ENCODE measurements at places on chromosomes 1 and 21. TPM values are rescaled to one million over a fixed set of nuclear protein-coding genes. Genes with fewer than 3 reads are reported as not detected.
A peak's percentile ranks its signal among the peaks of the same experiment; 100 is the strongest.

DNA sequence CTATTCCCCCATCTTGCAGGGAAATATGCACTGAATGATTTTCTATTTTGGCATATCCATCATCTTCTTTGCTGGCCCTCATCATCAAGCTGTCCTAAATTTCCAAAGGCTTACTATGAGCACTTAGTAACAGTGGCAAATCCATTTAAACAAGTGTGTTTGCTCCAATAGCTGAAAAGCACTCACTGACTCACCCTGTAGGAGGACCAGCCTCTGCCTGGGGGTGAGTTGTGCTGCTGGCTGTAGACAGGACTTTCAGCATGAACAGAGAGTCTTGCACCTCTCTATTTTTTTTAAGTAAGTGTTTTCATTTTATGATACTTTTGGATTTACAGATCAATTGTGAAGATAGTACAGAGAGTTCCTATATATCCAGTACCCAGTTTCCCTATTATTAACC lies 97.3 kb downstream of the SLC35F3 start:
- no peak for DNase-seq

GRCh38 chr1:20634594-20635084 lies 1.4 kb downstream of the PINK1 start:
- DNase-seq: peak; percentile 63

The PTGER3 gene
- not detected for total RNA-seq

- DNase-seq: peak; percentile 57
Measured at GRCh38 chr1:218498056-218498938, 153.2 kb downstream of the TGFB2 start.

The PDC gene
- not detected for total RNA-seq

The CYP4B1 gene
- total RNA-seq: not detected

The C8A gene
- total RNA-seq: not detected

GRCh38 chr1:155326020-155326526 lies 5.4 kb downstream of the RUSC1 start:
- DNase-seq: no peak

The TMEM35B gene
- total RNA-seq: 53.9 TPM

GRCh38 chr21:26849428-26850115 lies 4.4 kb upstream of the ADAMTS1 start:
- DNase-seq: no peak

DNA sequence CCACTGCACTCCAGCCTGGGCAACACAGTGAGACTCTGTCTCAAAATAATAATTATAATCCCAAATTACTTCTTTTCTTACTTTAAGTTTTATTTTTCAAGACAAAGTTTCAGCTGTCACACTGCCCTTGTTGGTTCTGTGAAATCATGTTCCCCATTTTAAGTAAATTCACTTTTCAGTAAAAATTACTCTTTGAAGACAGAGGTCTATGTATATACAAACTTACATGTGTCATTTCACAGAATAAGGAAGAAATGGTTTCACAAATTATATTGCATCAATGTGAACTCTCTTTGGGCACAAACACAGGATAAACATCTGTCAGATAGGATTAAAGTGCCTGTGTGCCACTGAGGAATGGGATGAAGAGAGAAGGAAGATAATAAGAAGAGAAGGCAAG lies 33.1 kb upstream of the ETS2 start:
- no peak for DNase-seq

DNA sequence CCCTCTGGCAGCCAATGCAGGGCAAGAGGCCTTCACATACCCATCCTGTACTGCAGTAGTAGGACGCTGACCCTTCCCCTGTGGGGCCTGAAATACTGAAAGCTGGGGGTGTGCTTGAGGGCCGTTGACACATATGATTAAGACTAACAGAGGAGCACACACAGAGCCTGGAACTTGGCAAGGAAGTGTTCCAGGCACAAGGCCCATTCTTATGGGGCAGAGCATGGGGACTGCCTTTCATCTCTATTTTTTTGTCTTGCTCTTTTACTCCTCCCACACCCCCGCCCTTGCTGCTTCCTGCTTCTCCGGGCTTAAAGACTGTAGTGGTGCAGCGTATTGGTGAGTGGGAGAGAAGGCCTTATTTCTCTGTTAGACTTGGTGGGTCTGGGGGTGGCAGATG lies 137.4 kb downstream of the BACH1 start:
- peak; percentile 62 for DNase-seq

The PSMA5 gene
- total RNA-seq: 304 TPM

The FAM72B gene
- 8.1 TPM for total RNA-seq

GRCh38 chr1:116489231-116489697 lies 81.6 kb downstream of the CD58 start:
- DNase-seq: no peak

GRCh38 chr1:20491866-20492265 lies 5.9 kb upstream of the CAMK2N1 start:
- no peak for DNase-seq

The CNKSR1 gene
- total RNA-seq: not detected

- DNase-seq: no peak
Measured at GRCh38 chr1:192547501-192547900, 28.1 kb upstream of the RGS1 start.

GRCh38 chr1:203180611-203181330 lies 5.1 kb upstream of the MYBPH start:
- no peak for DNase-seq

DNA sequence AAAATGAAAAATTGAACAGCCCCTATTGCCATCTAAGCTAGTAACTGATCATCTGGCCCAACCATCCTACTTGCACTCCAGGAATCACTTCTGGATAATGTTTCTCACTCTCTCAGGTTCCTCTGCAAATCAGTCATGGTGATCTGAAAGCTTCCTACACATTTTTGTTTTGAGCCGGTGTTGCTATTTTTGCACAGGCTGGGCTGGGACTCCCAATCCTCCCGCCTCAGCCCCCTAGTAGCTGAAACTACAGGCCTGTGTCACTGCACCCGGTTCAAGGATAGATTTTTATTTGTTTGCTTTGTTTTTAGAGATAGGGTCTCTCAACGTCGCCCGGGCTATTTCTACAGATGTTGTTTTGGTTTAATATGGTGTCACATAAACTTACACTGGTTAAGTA lies 40.5 kb upstream of the HMCN1 start:
- DNase-seq: no peak

The NCF2 gene
- total RNA-seq: 0.53 TPM

DNA sequence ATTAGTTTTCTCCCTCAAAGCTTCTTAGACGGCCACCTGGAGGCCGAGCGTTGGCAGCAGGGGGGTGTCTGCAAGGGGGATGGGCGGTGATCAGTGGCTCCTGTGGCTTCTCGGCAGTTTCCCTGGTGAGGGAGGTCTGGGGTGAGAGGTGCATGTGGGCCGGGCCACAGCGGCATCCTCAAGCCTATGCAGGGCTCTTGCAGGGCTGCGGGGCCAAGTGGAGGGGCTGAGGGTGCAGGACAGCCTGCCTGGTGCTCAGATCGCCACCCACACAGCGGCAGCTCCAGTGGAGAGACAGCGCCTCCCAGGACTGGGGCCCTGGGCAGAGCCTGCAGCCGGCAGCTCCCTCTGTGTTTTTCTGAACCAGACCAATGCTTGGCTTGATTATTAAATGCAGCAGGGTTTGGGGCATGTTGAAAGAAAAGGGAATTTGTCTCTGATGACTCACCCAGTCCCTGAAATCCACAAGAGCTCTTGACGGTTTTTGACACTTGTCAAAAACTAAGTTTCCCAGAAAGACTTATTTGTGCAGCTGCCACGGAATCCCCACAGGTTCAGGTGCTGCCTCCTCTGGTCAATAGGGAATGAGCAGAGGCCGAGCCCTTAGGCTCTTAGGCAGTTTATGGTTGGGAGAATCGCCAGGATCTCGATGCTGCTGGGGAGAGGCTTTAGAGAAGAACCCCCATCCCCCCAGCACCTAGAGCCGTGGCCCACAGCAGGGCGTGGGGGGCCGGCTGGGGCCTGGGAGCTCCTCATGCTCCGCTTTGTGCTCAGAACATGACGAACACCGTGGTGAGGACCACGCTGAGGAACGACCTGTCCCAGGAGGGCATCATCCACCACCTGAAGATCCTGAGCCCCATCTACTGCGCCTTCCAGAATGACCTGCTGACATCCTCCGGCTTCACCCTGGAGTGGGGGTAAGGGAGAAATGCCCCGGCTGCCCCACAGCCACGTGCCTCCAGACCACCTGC lies 54.7 kb downstream of the UMODL1 start:
- DNase-seq: peak; percentile 43

- no peak for DNase-seq
Measured at GRCh38 chr1:116130356-116130755, 19.2 kb downstream of the MAB21L3 start.

GRCh38 chr21:34639882-34640788 lies 25.2 kb upstream of the RCAN1 start:
- no peak for DNase-seq

The TFF2 gene
- total RNA-seq: not detected

The IGSF21 gene
- not detected for total RNA-seq

- DNase-seq: no peak
Measured at GRCh38 chr1:169465281-169465680, 20.5 kb downstream of the SLC19A2 start.

The RAB42 gene
- 14.1 TPM for total RNA-seq

The TMCO4 gene
- 25.8 TPM for total RNA-seq

DNA sequence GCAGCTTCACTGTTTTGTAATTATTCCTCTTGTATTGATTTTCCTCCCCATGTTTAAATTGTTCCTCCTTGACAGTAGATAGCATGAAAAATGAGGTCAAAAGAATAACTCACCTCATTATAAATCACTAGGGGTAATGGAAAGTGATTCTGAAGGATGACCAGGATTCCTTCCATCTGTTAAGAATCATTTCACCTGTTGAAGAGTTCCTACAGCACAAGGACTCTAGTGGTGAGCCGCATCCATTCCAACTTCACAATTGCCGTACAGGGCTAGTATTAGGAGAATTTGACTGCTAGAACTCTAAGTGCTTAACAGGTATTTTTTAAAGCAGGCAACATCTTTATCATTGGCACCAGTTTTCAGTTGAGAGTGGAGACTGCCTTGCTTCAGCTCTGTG lies 13.7 kb downstream of the PPP1R12B start:
- no peak for DNase-seq

The PPIAL4G gene
- not detected for total RNA-seq

DNA sequence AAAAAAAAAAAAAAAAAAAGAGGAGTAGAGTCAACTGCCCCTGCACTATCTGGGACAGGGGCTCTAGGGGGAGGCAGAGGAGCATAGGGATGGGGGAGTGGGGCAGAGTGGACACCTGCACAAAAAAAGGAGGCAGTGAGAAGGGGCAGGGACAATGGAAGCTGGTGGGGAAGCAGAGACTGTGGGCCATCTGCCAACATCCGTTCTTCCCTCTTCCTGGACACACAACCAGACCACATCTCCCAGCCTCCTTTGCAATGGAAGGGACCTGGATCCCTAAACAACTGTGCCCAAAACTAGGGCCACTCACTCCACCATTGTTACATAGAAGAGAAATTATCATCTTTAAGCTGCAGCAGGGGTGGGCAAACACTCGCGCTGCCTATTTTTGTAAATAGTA lies 38.4 kb downstream of the NEK2 start:
- DNase-seq: no peak

GRCh38 chr1:51236531-51237350 lies 668 bp downstream of the RNF11 start:
- DNase-seq: peak; percentile 36

The ANXA9 gene
- 0.46 TPM for total RNA-seq

DNA sequence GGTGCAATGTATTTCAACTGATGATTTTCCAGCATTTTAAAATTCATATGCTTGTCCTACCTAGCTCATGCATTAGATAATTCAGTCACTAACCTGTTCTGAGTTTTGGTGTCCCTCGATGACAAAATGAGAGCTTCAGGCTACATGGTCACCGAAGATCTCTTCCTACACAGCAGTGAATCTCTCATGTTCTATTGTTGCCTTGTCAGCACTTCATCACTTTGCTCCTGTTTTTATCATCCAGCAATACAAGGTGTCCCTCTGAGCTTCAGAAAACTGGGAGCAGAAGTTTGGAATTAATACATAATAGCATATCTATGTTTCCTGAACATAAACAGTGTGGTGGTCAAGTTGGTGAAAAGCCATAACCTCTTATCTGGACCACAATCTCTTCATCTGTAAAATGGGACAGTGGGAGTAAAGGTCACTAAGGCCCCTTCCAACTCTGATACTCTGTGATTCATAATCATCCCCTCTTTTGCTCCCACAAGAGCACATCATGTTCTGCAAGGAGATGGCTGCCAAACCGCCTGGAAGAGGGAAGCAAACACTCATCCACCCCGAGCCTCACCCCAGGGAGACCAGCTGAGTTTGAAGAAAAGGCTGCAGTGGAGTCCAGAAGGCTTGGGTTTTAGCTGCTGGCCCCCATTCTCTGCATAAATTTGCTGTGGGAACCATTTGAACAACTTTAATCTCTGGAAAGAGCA lies 137.9 kb upstream of the F3 start:
- DNase-seq: no peak

The RHOU gene
- 4.8 TPM for total RNA-seq

DNA sequence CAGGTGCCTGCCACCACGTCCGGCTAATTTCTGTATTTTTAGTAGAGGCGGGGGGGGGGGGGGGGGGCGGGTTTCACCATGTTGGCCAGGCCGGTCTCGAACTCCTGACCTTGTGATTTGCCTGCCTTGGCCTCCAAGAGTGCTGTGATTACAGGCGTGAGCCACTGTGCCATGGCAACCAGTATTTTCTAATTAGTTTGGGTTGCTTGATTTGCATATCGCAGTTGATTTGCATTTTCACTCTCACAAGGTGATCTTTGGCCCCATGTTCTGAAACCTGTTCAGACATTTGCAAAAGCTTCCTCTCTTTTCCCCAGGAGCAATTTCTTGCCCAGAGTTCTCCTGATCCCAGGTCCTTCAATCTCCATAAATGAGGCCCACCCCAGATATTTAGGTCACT lies 1.7 kb downstream of the TOR3A start:
- no peak for DNase-seq

DNA sequence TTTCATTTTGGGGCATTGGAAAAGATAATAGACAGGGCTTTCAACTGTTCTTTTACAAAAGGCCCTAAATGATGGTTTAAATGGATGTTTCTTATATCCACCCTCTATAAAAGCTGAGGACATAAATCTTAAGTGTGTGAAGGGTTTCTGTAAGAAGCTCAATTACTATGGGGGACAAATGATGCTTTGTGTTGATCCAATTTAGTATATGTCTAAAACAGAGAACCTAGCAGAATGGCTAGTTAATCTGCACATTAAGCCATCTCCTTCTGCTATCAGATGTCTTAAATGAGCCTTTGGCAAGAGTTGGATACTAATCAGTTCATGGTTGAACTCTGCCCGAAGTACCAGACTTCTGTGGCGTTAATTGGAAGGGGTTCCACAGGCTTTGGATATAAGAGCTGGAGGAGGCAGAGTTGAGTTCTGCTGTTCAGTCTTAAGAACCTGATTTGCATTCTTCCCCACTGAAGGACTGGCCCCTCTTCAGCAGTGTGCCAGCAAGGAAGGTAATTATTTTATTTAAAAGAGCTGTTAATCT lies 43.1 kb downstream of the PTGFRN start:
- no peak for DNase-seq

GRCh38 chr1:6501279-6501813 lies 9.9 kb upstream of the PLEKHG5 start:
- no peak for DNase-seq

The CA6 gene
- total RNA-seq: not detected

The RHOC gene
- 568 TPM for total RNA-seq
